ENCODE measurements at places on chromosomes 4 and X. TPM values are rescaled to one million over a fixed set of nuclear protein-coding genes. Genes with fewer than 3 reads are reported as not detected.

DNA sequence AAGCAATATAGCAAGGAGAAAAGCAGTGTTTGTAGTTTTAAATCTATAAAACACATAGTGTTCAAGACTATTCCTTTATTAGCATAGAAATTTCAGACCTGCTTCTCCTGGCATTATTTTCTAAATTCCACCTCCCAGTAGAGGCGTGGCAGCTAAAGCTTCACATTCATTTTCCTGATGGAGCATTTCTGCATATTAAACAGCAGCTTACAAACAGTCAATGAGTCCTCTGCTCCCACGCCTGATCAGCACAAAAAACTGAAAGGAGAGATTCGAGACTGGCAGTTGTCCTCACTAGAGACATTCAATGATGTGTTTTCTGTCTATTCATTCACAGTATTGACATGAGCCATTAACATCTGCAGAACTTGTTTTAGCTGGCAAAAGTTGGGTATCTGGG lies 61.4 kb downstream of the SHISA3 start:
- no peaks in the 10 kb centered on the region for H3K4me1 ChIP-seq
- H3K27ac ChIP-seq = no peak overlapping the region
- no peak overlapping the region for H3K4me3 ChIP-seq
- no peaks in the 10 kb centered on the region for H3K27me3 ChIP-seq

Gene PFKFB1
- not detected for total RNA-seq

Gene HELT
- not detected for total RNA-seq

Gene RASSF6
- not detected for total RNA-seq

Gene ZBED1
- 39.7 TPM for total RNA-seq

- H3K4me1 ChIP-seq = peaks cover 8% of the 10 kb centered on the region
- H3K27ac ChIP-seq = peak overlapping the region; percentile 95
- no peaks in the 10 kb centered on the region for H3K27me3 ChIP-seq
- DNase-seq = no peak
Measured at GRCh38 chrX:75273483-75273882, 402 bp upstream of the UPRT start.

DNA sequence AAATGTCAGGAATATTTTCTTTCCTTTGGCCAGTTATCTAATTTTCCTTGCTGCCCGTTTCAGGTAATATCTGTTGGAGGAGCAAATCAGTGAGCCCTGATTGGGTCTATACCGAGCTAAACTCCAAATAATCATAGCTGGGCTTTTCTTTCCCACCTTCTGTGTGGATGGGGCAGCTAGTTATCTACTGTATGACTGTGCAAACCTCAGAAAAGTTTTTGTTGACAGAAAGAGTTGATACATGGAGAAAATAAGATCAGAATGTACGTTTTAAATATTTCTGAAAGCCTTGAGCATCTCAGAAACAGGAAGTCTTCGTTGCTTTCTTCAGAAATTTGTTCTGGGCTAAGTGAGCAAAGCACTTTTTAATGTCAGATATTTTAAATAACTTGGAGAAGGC lies 6.2 kb upstream of the CXCL5 start:
- H3K36me3 ChIP-seq = no peaks in the 10 kb centered on the region
- no peak overlapping the region for H3K4me3 ChIP-seq
- DNase-seq = no peak
- no peaks in the 10 kb centered on the region for H3K27me3 ChIP-seq

DNA sequence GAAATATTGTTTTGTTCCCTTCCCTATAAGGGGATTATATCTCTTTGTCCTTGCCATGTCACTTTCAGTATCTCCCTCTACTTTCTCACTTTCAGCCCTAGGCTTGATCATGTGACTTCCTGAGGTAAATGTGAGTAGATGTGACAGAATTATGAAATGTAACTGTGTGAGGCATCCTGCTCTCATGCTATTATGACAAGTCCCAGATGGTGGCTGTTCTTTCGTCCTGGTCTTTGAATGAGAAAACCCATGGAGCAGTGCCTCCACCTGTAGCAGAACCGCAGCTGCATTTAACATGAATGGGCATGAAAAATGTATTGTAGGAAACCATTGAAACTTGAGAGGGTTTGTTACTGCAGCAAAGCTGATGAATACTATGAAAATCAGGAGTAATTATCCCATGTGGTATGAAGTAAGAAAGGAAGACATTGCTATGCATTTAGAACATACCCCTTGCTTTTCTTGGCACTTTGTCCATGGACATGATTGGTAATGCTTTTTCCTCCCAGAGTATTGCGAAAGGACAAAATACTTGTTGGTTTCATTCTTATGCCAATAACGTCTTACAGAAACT lies 202.2 kb upstream of the GPRIN3 start:
- H3K27ac ChIP-seq = no peak overlapping the region
- no peak overlapping the region for H3K4me3 ChIP-seq
- H3K27me3 ChIP-seq = no peaks in the 10 kb centered on the region

GRCh38 chr4:165191814-165192499 lies 15.4 kb upstream of the KLHL2 start:
- no peaks in the 10 kb centered on the region for H3K4me1 ChIP-seq
- H3K36me3 ChIP-seq = no peaks in the 10 kb centered on the region
- no peak for DNase-seq
- no peak overlapping the region for H3K27ac ChIP-seq
- H3K27me3 ChIP-seq = no peaks in the 10 kb centered on the region

Gene NLRP2B
- total RNA-seq = 0.14 TPM

GRCh38 chrX:121836000-121836399 lies 788.6 kb downstream of the GLUD2 start:
- no peaks in the 10 kb centered on the region for H3K36me3 ChIP-seq
- H3K27ac ChIP-seq = no peak overlapping the region
- H3K27me3 ChIP-seq = no peaks in the 10 kb centered on the region
- DNase-seq = no peak
- no peaks in the 10 kb centered on the region for H3K4me1 ChIP-seq

- no peaks in the 10 kb centered on the region for H3K4me1 ChIP-seq
- H3K27ac ChIP-seq = no peak overlapping the region
Measured at GRCh38 chr4:52371841-52372240, 287.3 kb downstream of the USP46 start.

Gene TIMM8A
- total RNA-seq = 17.1 TPM

- DNase-seq = no peak
- H3K36me3 ChIP-seq = no peaks in the 10 kb centered on the region
- H3K27ac ChIP-seq = no peak overlapping the region
- H3K4me3 ChIP-seq = no peak overlapping the region
Measured at GRCh38 chr4:44019721-44020120, 428.9 kb downstream of the KCTD8 start.

DNA sequence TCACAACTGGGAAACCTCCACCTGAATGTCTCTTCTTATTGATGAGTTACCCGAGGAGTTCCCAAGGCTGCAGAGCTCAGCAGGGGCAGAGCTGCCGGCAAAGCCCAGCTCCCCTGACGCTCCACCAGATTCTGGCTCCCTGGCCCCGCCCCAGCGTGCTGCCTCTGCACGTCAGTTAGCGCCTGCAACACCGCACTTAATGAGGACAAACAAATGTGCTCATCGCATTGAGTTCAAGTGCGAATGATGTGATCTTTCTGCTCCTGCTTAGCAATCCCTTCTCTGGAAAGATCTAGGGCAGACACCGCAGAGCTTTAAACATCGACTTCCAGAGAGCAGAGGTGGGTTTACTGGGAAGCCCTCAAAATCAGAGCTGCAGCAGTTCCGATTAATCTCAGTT lies 55.5 kb upstream of the FBXW7 start:
- peak overlapping the region; percentile 0 for H3K4me3 ChIP-seq
- H3K27me3 ChIP-seq = no peaks in the 10 kb centered on the region
- no peak overlapping the region for H3K27ac ChIP-seq
- no peaks in the 10 kb centered on the region for H3K4me1 ChIP-seq
- no peaks in the 10 kb centered on the region for H3K36me3 ChIP-seq

Gene ARX
- not detected for total RNA-seq

- H3K4me3 ChIP-seq = no peak overlapping the region
- H3K4me1 ChIP-seq = no peaks in the 10 kb centered on the region
- no peak for DNase-seq
- H3K27ac ChIP-seq = no peak overlapping the region
Measured at GRCh38 chr4:189765736-189766135, 174.9 kb upstream of the FRG1 start.

Gene FAM13A
- 32.5 TPM for total RNA-seq

DNA sequence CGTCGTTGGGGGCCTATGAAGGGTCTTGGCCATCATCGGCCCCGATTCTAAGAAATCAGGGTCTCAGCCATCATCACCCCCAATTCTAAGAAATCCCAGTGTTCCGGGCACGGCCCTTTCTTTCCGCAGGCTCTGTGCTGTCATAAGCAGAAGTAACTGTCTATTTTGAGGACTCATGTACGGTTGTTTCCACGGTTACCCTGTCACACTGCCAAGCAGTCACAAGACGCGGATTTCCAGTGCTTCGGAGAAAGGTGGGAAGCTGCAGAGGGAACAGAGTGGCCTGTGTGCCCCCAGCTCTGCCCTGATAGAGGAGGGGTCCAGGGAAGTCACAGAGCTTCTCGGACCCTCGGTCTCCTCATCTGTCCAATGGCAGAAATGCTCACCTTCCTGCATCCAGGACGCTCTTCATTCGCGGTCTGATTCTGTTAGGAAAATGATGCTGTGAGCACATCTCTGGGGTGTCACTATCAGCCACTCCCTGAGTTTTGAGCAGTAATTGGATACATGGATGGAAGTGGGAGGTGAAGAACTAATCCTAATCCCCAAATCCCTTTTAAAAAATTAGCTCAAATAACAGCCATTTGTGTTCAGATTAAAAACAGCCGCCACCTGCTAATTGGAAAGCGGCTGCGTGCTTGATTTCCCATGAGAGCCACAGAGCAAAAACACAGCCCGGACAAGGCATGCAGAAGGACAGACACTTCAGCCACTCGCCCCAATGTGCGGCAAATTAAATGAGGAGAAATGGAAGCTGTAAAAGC lies 73.1 kb downstream of the WFS1 start:
- H3K4me1 ChIP-seq = no peaks in the 10 kb centered on the region
- H3K27ac ChIP-seq = no peak overlapping the region

GRCh38 chrX:100931218-100931924 lies 2.7 kb upstream of the XKRX start:
- H3K36me3 ChIP-seq = no peaks in the 10 kb centered on the region
- no peak overlapping the region for H3K27ac ChIP-seq
- no peak for DNase-seq
- H3K4me1 ChIP-seq = no peaks in the 10 kb centered on the region
- H3K27me3 ChIP-seq = no peaks in the 10 kb centered on the region
- no peak overlapping the region for H3K4me3 ChIP-seq

- no peak overlapping the region for H3K4me3 ChIP-seq
- H3K27me3 ChIP-seq = no peaks in the 10 kb centered on the region
Measured at GRCh38 chr4:2222838-2223237, 19.1 kb downstream of the HAUS3 start.

DNA sequence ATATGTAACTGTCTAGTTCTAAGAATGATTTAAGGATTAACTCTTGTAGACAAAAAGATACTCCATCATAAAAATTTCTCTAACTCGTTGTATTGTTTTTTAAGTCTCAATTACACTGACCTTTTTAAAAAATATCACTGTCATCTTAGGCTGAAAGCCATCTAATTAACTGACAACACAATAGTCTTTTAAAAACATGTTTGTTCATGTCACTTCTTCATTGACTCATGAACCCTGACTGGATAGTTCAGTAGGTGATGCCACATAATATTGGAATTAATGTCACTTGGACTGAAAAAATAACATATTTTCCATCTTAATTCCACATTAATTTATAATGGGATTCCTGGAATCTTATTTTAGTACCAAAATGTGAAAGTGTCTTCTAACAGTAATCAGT lies 179.3 kb downstream of the ADGRL3 start:
- no peaks in the 10 kb centered on the region for H3K27me3 ChIP-seq
- no peak overlapping the region for H3K4me3 ChIP-seq
- H3K4me1 ChIP-seq = peaks cover 13% of the 10 kb centered on the region
- no peak for DNase-seq
- H3K36me3 ChIP-seq = no peaks in the 10 kb centered on the region
- H3K27ac ChIP-seq = no peak overlapping the region

- no peaks in the 10 kb centered on the region for H3K4me1 ChIP-seq
- H3K4me3 ChIP-seq = no peak overlapping the region
- no peaks in the 10 kb centered on the region for H3K27me3 ChIP-seq
Measured at GRCh38 chr4:34845926-34846325, 1398.4 kb downstream of the ARAP2 start.

DNA sequence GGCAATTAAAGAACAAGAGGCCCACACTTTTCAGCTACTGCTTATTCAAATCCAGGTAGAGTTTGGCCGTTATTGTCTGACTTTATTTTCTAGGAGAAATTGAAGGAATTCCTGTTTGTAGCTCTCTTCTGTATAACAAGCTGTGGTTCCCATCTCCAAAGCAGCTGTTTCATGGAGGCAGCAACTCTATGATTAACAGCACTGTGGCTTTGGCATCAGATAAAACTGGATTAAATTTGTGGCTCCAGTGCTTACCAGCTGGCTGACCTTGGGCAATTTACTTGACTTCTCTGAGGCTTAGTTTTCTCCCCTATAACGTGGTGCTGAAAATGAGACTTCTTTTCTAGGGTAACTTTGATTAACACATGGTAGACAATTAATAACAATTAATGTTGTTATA lies 28.1 kb downstream of the SLC30A9 start:
- no peak overlapping the region for H3K4me3 ChIP-seq
- H3K4me1 ChIP-seq = no peaks in the 10 kb centered on the region
- no peaks in the 10 kb centered on the region for H3K27me3 ChIP-seq
- no peak for DNase-seq

GRCh38 chr4:140012688-140013486 lies 141.1 kb downstream of the MAML3 start:
- H3K4me1 ChIP-seq = peaks cover 11% of the 10 kb centered on the region
- H3K27ac ChIP-seq = no peak overlapping the region

DNA sequence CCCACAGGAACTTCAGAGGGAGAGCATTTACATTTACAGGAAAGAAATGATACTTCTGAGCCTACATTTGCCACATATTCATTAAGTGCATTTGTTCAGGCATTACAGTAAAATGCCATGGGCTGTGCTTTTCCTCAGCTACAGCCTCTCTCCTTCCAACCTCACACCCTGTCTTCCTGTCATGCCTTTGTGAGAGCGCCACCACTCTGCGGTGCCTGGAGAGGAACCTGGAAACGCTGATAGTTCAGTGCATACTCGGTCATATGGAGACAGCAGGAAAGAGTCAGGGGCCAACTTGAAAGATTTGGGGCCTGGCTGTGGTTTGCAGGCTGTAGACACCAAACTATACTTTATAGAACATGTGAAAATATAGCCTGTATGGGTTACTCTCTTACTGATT lies 40.5 kb downstream of the NFKB1 start:
- no peak overlapping the region for H3K4me3 ChIP-seq
- peaks cover 2% of the 10 kb centered on the region for H3K36me3 ChIP-seq

Gene RRH
- 1.2 TPM for total RNA-seq

DNA sequence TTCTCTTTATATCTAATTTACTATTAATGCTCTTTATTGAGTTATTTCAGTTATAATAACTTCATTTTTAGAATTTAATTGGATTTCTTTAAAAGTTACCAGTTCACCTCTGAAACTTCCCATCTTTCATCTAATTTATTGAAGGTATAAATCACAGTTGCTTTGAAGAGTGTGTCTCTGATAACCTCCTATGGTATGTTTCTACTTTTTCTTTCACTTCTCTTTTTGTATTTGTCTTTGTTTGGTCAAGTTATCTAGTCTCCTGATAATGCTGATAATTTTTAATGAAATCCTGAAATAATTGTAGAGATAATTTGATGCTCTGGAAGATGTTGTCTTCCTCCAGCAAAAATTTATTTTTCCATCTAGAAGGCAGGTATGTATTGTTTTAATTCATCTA lies 141.6 kb upstream of the NPY2R start:
- DNase-seq = no peak
- H3K27me3 ChIP-seq = no peaks in the 10 kb centered on the region
- no peak overlapping the region for H3K27ac ChIP-seq
- no peak overlapping the region for H3K4me3 ChIP-seq
- H3K4me1 ChIP-seq = no peaks in the 10 kb centered on the region

Gene AASDH
- 4.6 TPM for total RNA-seq

Measured in thoracic aorta (tissue), 2 donors.